Fibroblast of lung (primary cell): ENCODE measurements at places on chromosomes 2 and 18.
A peak's percentile ranks its signal among the peaks of the same experiment; 100 is the strongest.

DNA sequence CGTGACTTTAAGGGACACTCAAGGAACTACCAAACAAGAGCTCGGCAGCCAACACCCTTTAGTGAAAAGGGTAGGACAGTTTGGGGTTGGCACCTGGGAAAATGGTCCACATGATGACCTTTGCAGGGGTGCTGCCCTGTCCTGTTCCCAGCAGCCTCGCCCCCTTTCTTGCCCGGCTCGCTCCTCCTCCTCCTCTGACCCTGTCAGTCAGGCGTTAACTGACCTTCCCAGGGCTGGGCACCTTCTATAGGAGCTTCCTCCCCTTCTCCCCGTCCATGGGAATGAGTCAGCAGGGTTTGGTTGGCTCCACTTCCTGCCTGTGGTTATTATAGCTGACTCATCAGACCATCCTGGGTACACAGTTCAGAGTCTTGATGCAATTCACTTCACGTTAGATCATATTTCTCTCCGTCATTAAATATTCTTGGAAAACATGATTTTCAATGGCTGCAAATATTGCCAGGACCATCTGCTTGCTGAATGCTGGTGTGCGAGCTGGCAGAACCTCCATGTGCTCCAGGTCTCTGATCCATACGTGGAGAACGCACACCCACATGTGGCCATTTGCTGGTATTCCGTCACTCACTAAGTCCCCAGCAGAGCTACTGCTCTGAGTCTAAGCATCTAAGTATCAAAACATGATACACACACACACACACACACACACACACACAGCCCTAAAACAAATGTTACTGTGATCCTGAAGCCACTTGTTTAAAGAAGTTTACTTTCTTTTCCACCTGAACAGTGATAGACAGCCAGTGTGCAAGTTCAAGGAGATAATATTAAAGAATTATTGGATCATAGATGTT lies 185.0 kb downstream of the ANAPC1 start:
- peak; percentile 100 for DNase-seq

GRCh38 chr2:58740426-58740825 lies 499.3 kb upstream of the FANCL start:
- no peak for DNase-seq

DNA sequence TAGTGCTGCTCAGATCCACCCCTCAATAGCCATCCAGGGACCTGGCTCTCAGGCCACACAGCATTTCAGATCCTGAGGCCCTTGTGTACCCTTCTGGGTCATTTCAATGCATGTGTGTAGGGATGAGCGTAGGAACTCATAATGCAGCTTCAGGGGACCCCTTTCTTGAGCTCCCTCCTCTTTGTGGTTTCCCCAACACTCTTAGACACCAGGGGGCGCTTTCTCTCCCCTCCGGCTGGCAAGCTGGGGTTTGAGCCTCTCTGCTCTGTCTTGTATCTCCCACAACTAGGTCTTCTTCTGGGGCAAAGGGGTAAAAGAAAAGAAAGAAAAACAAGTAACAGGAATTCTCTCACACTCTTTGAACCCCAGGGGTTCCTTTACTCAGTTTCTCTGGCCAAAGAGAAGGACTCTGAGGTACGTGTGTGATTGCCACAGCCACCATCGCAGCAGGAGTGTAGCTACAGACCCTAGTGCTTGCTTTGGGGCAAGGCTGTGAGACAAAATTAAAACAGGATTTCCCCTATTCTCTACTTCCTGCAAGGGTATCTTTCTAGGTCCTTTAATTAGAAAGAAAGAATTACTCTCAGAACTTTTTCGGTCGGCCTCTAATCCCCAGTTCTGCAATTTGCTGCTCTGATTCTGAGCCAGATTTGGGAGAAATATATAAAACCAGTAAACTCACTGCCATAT lies 38.0 kb downstream of the CABYR start:
- peak; percentile 62 for DNase-seq

- DNase-seq = no peak
These were observed 49.3 kb downstream of the UXS1 start for GRCh38 chr2:106144621-106145331.

GRCh38 chr18:76688724-76689472 lies 133.5 kb upstream of the ZNF236 start:
- no peak for DNase-seq

DNA sequence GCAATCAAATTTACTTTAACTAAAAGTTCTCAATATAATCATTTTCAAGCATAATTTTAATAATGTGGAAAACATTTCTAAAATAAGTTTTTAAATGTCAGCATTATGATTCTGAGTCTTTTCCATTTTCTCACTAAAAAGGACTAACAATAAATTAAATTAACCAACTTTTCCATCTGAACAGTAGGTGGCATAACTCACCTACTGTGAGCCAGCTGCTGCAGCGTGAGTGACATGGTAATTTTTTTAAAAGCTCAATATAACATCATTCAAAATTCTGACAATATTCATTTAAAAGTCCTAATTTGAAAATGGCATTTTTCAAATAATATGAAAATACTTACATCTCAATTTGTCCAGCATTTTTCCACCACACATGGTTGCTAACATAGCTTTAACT lies 66.5 kb downstream of the DTNB start:
- peak; percentile 60 for DNase-seq

DNA sequence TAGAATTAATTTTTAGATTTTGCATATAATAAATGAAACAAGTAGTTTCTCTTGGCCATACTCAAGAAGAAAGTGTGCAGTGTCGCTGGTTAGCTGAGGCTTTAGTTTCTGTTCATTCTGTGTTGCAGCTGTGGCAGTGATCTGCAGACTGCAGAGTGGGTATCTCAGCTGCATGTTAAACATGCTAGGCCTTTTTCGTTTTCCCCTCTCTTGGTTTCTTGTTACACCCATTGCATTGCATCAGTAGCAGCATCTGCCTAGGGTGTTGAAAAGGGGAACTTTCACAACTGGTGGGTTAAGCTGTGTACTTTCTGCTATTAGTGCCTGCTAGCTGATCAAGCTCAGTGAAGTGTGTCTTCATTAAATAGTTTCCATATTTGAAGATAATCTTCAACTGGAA lies 51.3 kb downstream of the ACSL3 start:
- peak; percentile 88 for DNase-seq
